HTR-8/SVneo (cell line): ENCODE measurements at places on chromosomes 16 and 17.

DNA sequence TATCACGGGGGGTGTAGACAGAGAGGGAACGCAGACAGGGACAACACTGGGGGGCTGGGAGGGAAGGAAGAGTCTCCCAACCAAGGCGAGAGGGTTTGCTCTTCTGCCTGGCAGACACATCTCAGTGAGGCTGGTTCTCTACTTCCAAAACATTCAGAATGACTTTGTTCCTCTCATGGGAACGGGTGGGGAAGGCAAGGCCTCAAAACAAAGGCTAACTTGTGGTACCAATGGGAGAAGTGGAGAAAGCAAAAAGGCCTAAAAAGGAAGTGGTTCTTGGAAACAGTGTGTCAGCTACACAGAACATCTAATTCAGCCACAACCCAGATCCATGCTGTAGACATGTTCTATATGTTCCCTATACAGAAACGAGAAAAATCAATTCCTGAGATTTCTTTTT lies 7.5 kb downstream of the FLOT2 start:
- DNase-seq = no peak

DNA sequence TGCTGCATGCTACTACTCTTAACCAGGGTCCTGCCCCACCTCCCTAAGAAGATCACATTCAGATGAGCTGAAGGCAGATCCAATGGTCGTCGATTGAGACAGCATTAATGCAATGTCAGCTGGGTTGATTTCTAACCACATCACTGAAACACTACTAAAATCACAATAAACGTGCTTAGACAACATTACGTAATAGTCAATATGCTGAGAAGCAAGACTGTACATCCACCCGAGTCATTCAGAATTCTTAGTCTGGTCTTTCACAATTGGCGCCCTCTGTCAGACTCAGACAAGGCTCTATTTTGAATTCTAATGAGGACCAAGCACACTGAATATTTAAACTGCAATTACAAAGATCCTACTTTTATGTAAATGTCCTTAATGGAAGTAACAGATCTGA lies 205.2 kb downstream of the STX8 start:
- DNase-seq = no peak

GRCh38 chr17:76736349-76737081 lies 616 bp downstream of the SRSF2 start:
- no peak for DNase-seq

DNA sequence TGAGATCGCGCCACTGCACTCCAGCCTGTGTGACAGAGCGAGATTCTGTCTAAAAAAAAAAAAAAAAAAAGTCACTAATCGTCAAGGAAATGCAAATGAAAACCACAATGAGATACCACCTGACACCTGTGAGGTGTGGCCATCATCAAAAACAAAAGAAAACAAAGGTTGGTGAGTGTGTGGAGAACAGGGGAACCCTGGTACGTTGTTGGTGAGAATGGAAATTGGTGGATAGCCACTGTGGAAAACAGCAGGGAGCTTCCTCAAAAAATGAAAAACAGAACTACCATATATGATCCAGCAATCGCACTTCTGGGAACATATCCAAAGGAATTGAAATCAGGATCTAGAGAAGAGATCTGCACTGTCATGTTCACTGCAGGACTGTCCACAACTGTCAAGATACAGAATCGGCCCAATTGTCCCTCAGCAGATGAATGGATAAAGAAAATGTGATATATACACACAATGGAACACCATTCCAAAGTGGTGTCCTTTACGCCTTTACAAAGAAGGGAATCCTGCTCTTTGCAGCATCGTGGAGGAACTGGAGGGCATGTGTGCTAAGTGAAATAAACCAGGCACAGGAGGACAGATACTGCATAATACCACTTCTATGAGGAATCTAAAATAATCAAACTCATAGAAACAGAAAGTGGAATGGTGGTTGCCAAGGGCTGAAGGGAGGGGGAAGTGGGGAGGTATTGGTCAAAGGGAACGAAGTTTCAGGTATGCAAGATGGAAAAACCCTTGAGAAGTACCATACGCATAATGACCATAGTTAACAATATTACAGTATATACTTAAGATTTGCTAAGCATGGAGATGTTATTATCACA lies 63.5 kb upstream of the PLCG2 start:
- no peak for DNase-seq

GRCh38 chr16:18829251-18829650 lies 27.9 kb upstream of the ARL6IP1 start:
- no peak for DNase-seq

DNA sequence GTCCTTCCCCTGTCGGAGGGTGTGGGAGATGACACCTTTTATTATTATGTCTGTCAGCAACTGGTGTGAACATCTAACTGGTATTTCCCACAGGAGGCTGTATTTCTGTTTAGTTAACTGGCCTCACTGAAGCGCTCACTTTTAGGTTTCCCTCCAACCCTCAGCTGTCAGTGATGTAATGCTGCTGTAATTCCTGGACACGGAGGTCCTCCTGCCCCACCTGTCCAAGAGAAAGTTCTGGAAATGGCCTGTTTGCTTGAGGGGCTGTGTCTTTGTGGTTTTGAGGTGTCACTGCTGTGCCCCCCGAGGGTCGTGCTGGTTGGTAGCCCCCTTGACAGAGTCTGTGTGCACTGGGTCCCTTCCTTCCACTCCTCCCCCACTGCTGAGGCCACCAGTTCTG lies 11.5 kb downstream of the KCNJ12 start:
- no peak for DNase-seq

- DNase-seq = no peak
Observed at GRCh38 chr17:81976332-81977210, 858 bp upstream of the ASPSCR1 start.

GRCh38 chr17:71828182-71828596 lies 292.6 kb upstream of the SOX9 start:
- no peak for DNase-seq

DNA sequence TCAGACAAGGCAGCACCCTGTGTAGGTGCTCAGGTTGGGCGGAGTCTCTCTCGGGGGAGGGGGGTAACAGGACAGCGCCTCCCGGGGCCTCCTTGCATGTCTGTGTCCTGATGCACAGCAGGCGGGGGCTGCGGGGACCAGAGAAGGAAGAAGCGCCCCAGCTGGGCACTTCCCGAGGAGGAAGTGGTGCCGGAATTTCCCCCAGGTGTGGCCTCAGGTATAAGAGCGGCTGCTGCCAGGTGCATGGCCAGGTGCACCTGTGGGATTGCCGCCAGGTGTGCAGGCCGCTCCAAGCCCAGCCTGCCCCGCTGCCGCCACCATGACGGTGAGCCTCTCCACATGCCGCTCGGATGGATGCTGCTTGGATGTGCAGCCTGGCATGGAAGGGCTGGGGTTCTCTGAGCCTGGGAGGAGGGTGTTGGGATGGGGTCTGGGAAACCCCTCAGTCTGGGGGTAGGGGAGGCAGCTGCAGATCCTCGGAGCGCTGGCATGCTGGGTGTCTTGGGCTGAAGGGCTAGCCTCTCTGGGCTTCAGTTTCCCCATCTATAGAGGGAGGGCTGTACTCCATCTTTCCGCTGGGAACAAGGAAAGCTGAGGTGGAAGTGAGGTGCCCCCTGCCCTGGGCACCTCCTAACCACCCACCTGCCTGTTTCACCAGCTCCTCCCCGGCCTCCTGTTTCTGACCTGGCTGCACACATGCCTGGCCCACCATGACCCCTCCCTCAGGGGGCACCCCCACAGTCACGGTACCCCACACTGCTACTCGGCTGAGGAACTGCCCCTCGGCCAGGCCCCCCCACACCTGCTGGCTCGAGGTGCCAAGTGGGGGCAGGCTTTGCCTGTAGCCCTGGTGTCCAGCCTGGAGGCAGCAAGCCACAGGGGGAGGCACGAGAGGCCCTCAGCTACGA lies at the start of gene IL17C:
TSS of gene IL17C (plus strand) at position 250 of the 908 bp plus-strand sequence. CDS start at position 320, 70 bp downstream.
- DNase-seq = no peak

- DNase-seq = no peak
Observed at GRCh38 chr17:69232650-69233049, 4.0 kb upstream of the ABCA10 start.

GRCh38 chr16:66442502-66443268 lies 15.6 kb downstream of the BEAN1 start:
- DNase-seq = no peak

- peak; percentile 84 for DNase-seq
Observed at GRCh38 chr17:47862621-47863440, 11.9 kb upstream of the SP6 start.

GRCh38 chr17:75526555-75527270 lies 1.2 kb downstream of the LLGL2 start:
- no peak for DNase-seq

DNA sequence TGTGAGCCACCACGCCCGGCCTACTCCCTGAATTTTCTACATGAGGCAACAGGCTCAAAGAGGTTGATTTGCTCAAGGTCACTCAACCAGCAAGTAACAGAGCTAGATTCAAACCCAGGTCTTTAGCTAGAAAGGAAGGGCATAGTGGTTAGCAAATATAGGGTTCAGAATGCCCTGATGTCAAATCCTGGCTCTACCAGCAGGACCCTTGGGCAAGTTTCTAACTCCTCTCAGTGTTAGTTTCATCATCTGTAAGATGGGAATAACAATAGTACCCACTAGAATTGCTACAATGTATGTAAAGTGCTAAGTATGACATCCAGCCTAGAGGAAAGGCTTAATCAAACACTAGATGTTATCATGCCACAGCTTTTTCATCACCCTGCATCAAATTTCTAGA lies 19.1 kb upstream of the CYB5B start:
- DNase-seq = no peak

GRCh38 chr16:578232-578869 lies 8.6 kb downstream of the PIGQ start:
- no peak for DNase-seq

GRCh38 chr16:89540557-89540956 lies 19.9 kb upstream of the RPL13 start:
- DNase-seq = no peak

GRCh38 chr17:45101883-45102811 lies 30.2 kb downstream of the PLCD3 start:
- DNase-seq = no peak

DNA sequence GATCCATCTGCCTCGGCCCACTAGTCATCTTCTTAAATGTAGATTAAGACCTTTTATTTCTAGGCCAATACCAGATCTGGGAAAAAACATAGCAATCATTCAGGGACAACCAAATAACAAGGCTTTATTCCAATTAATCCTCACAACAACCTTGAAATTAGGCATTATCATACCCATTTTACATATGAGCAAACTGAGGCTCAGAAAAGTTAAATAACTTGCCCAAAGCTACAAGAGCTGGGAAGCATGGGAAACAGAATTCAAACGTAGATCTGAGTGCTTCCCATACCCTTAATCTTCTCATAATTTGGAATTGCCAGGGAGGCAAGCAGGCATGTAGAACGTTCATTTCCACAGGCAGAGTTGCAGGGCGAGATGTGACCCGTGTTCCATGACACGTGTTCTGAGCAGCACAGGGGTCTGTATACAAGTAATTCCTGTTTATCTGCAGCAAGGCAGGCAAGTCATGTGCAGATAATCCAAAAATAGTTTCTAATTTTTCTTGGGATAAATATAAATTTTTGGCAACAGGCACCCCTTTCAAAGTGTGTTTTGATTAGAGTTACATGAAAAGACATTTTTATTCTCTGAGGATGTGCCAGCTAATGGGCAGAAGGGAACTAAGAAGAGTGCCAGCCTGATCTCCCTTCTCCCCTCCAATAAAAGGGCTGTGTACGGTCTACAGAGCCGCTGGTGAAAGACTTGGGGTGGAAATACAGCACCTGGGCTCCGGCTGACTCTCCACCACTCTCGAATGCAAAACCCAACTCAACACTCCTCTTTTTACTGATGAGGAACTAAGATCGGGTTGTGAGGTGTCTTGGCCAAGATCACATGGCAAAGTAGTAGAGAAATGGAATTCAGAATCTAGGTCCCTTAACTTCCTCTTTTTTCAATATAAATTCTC lies 27.7 kb upstream of the MYOCD start:
- DNase-seq = no peak

DNA sequence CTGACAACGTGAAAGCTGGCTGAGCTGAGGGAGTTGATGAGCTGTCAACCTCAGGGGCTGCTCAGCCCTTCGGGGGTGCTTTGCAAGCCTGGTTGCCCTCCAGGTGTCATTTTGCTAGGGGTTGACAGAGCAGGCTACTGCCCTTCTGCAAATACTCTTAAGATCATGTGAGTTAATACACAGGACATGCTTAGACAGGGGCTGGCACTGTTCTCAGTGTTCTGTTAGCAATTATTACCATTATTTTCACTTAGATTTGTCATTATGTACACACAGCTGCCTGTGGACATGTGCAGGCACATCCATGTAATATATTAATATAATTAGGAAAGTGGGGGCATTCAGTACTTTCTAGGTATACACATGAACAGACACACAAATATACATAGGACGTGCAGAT lies 554.3 kb upstream of the HSBP1 start:
- DNase-seq = no peak

DNA sequence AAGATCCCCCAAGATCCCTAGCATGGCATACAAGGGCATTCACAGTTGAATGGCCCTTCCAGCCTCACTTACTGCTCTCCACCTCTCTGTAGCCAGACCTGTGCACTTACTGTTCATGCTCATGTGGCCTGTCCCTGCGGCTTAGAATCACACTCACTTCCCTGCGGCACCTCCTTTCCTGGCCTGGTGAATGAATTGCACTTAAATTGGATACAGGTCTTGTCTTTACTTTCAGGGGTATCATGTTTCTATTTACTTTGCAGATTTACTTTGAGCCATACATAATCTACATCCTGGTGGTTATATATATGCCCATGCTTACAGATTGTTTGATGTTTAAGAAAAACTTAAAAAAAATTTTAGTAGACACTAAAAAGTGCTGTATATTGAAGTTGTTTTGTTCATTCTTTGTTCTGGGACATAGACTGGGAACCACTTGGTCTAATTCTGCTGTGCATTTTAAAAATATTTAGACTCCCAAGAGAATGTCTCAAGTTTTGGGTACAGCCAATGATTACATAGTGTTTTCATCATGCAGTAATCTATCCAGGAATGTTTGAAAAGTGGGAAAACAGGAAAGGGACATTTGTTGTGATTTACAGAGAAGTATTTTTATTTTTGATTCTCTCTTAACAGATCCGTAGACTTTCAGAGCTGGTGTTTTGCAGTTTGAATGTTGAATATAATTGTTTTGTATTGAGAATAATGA lies 63.9 kb downstream of the NUP88 start:
- no peak for DNase-seq

- no peak for DNase-seq
Observed at GRCh38 chr16:85304337-85304736, 192.1 kb upstream of the CIBAR2 start.

GRCh38 chr16:30354423-30355143 lies 525 bp downstream of the CD2BP2 start:
- no peak for DNase-seq
